ENCODE measurements at places on chromosomes 12 and 14.

DNA sequence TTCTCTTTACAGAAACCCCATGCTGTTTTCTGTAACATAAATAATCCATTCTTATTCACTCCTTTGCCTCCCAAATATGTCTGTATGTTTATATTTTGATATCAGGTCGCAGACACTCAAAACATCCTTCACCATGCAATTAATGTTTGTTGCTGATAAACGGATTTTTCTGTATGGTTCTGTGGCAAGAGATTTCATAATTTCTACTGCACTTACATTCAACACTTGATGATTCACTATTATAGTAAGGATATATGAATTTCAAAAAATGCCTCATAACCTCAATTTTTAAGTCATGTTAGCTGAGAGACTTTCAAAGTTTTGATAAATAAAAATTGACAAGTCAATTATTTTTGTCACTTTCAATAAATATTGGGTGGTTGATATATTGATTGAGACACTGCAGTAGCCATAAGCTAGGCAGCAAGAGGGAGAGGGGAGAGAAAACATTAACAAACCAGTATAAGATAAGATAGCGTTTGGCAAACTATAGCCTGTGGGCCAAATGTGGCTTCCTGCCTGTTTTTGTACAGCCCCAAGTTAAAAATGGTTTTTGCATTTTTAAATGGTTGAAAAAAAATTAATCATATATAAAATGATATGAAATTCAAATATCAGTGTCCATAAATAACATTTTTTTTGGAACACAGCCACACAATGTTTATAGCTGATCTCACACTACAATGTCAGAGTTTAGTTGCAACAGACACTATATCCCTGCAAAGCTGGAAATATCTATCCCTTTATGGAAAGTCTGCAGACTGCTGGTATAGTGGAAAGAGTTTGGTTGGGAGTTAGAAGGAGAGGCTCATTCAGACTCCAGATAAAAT, 18.3 kb downstream of the ALDH6A1 start:
- DNase-seq: no peak

GRCh38 chr12:11677093-11677492, 27.6 kb downstream of the ETV6 start:
- no peak for DNase-seq

GRCh38 chr12:132585177-132585576, 25.2 kb downstream of the LRCOL1 start:
- no peak for DNase-seq

DNA sequence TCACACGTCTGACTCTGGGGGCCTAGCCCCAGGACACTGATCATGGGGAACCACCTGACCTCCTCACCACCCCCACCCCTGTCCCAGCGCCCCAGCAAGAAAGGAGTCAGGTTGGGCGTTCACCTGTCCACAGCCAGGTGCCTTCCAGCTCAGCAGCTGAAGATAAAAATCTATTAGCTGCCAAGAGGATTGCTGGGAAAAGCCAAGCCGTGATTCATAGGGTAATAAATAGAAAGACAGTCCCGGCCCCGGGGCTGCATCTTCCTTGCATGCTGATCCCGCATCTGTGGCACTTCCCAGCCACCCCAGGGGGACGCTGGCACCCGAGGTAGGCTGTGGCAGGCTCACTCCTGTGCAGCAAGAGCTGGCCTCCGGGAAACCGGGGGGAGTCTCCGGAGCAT, 70.2 kb upstream of the NCOR2 start:
- no peak for DNase-seq

DNA sequence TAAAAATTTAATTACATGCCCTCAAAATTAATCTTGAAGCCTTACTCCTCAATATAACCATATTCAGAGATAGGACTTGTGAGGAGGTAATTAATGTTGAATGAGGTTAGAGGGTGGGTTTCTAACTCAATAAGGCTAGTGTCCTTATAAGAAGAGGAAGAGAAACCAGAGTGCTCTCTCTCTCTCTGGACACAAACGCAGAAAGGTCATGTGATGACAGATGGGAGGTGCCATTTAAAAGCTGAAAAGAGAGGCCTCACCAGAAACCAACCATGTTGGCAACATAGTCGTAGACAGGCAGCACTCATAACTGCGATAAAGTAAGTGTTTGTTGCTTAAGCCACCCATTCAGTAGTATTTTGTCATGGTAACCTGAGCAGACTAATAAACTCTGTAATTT, 378.5 kb upstream of the LMO3 start:
- DNase-seq: no peak

DNA sequence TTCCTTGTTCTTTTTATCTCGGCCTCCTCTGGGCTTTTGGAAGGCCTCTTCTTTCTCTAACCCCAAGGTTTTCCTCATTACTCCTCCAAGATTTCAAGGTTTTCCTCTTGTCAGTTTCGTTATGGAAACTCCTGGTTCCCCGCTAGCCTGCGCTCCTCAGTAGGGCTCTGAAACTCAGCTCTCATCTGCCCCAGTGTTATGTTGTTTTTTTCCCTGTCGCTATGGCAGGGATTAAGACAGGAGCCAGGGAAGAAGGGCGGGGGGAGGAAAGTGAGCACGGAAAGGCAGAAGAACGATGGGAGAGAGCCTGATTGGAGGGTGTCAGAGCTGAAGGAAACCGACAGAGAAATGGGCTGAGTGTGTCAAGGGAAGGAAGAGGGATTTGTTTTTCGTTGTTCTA, 26.5 kb upstream of the JDP2 start:
- DNase-seq: no peak

DNA sequence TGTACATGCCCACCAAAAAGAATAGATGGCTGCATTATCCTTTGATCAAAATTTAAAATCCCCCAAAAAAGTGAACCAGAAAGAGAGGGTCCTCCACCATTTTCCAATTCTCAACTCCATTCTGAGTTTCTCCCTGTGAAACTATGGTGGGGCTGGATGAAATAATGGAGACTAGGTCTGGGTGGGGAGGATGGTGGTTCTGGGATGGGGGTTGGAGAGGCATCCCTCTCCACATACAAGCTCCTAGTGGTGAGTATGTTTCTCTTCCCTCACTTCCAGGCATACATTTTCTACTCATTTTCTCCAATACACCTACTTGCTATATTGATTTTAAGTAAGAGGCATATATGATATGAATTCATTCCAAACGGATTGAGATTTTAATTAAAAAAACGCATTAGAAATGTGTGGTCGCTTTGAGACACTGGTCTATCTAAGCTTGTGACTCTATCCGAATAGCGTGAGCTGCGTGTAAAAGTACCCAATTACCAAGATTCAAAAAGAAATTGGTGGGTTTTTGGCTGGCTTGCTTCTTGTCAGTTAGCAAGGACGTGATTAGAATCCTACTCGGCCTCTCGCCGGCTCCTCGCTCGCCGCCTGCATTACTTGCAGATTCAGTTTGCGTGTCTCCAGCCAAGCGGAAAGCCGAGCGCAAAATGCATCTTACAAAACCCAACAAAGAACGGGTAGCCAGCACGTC, 3.4 kb downstream of the ASCL1 start:
- DNase-seq: peak; percentile 95

GRCh38 chr12:13915096-13915495, 66.3 kb downstream of the GRIN2B start:
- no peak for DNase-seq

GRCh38 chr12:29521951-29522350, 24.5 kb upstream of the OVCH1 start:
- no peak for DNase-seq

GRCh38 chr12:56725723-56726102, 614 bp upstream of the NACA start:
- no peak for DNase-seq

- DNase-seq: no peak
Measured at GRCh38 chr12:114302117-114302516, 103.8 kb downstream of the TBX5 start.

GRCh38 chr14:38546932-38547551, 291.1 kb upstream of the CLEC14A start:
- DNase-seq: no peak

DNA sequence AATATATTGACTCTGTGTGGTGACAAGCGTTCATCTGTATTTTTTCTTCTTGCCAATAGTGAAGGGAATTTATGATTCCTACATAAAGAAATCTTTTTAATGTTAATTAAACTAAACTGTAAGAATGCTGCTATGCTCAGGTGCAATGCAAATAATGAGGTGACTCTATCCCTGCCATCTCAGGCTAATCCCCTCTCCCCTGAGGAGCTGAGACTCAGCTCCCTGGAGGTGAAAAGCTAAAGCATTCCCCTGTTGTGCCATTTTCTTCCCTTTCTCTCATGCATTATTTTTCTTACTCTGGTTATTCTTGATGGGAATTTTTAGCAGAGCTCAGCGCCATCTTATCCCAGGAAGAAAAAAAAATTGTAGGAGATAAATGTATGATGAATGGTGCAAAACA, 113.9 kb upstream of the FGD4 start:
- DNase-seq: no peak

DNA sequence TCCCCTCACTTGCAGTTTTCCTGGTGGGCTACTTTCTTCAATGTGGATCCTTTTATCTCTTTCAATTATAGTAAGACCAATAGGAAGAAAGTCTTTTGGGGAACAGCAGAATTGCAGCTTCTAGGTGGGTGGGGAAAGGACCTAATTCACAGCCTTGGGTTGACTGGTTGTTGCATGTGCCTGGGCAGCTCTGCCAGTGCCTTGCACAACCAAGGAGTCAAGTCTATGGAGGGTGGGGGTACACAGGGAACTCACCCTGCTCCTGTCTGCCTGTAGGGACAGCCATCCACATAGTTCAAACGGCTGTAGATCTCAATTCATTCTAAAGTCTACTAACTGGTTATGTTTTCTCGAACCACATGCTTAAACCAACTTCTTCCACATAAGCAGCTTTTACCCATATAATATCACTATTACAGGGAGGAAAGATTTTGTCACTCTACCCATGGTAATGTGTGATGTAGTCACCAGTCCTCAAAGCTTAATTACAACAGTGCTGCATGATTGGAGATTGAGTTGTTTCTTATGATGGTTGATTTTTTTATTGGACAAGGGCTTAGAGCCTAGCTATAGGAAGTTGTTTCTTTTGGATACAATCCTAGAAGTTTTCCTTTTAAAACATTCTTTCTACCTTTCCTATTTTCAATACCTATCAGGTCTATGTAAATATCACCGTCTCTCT, 117.7 kb upstream of the FRMD6 start:
- no peak for DNase-seq

DNA sequence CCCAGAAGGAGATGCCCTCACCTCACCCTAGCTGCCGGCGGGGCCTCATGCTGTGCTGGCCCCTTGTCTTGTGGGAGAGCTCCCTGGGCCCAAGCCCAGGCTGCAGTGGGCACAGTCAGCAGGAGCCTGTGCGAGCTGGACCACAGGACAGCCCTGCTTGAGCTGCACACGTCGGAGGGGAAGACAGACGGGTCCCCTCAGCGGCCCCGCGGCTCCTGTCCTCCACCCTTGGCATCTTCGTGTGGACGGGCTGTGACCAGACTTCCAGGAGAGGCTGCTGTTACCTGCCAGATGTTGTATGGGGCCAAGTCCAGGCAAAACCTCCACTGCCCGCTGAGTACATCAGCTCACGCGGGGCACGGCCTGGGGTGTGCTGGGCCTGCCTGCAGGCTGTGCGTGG, 9.4 kb upstream of the TEX22 start:
- DNase-seq: no peak

- no peak for DNase-seq
Measured at GRCh38 chr12:52199294-52199919, 7.6 kb upstream of the KRT80 start.

- DNase-seq: no peak
Measured at GRCh38 chr12:85627584-85627983, 208.6 kb downstream of the RASSF9 start.

GRCh38 chr12:88237954-88238353, 95.8 kb downstream of the TMTC3 start:
- no peak for DNase-seq

- DNase-seq: no peak
Measured at GRCh38 chr14:21915826-21916225, 242.2 kb upstream of the OR4E1 start.

- DNase-seq: no peak
Measured at GRCh38 chr14:100810861-100811461, 15.0 kb upstream of the MEG3 start.

GRCh38 chr12:46546634-46547273, 174.2 kb upstream of the SLC38A2 start:
- no peak for DNase-seq

- no peak for DNase-seq
Measured at GRCh38 chr12:127538316-127538715, 728.7 kb upstream of the TMEM132C start.

DNA sequence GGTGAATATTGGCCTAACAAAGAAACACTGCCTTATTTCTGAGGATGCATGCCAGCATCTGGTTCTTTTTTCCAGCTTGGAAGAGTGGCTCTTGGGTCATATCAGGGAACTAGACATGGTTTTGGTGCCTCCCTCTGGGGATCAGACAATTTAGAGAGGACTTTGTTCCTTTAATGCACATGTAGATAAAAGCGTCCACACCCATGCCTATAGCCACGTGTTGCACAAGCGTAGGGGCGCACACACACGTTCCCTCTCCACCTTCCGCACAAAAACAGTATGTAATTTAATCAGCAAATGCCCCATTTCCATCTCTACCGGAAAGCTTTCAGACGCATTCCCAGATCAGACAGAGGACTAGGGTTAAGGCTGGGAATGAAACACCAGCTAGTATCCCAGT, 61.7 kb upstream of the RIC8B start:
- no peak for DNase-seq

DNA sequence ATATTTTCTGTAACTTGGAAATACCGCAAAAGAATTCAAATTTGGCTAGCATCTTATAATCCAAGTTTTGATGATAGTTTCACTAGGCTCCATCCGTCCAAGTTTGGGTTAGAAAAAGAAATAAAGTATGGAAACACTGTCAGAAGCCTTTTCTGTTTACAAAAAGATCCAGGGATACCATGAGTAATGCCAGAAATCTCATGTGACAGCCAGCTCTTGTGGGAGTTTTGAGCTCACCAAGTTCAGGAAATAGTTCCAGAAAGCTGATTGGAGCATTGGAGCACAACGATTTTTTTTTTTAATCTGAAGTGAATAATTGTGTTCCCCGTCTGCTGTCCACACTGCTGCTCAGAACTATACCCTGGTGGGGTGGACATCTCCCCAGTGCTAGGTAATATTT, 229.7 kb upstream of the NPAS3 start:
- no peak for DNase-seq

DNA sequence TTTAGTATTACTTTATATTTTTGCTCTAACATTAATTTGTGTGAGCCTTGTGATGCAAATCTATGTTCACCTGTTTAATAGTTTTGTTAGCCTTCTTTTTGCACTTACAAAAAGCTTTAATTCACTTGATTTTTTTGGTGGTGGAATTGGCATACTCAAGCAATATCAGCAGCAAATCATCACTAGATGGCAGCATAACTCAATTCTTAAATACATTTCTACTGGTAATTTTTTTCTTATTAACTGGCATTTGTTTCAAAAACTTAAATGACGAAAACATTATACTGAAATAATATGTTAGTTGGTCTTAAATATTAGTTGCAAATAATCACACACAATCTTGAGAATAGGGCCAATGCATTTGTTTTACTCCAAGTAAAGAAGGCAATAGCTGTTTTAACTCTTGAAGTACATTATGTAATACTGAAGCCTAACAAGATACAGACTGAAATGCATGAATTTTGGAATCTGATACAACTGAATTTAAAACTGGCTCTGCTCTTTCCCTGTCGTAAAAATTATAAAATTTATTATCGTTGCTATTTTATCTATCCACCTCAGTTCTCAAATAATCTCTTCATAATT, 151.5 kb downstream of the ATXN7L3B start:
- peak; percentile 13 for DNase-seq
